ENCODE measurements at places on chromosomes 13 and 19. TPM values are rescaled to one million over a fixed set of nuclear protein-coding genes. Genes with fewer than 3 reads are reported as not detected.

Gene ZNF611
- 6.6 TPM for total RNA-seq

Gene RETN
- total RNA-seq: not detected

DNA sequence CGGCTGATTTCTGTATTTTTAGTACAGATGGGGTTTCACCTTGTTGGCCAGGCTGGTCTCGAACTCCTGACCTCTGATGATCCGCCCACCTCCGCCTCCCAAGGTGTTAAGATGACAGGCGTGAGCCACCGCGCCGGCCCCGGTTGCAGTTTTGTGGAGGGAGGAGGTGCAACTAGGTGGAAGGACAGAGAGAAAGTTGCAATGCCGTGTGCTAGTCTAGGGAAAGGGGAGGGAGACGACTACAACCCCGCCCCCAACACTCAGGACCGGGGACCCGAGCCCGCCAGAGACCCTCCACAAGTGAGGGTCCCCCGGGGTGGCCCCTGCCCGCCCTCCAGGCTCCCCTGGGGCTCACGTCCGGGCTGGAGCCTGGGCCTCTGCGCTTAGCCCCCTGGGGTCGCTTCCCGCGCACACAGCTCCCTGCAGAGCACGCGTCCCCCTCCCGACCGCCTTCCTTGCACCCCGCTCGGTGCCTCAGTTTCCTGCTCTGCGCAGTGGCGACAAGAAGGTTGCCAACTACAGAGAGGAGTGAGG, 1.2 kb upstream of the ARID3A start:
- DNase-seq: no peak

Gene ZNF570
- 7.8 TPM for total RNA-seq

Gene LPAR6
- total RNA-seq: 9.3 TPM

- no peak for DNase-seq
These were observed 31.2 kb upstream of the EPHX3 start for GRCh38 chr19:15263361-15263985.
